ENCODE measurements at places on chromosomes 11 and 22. TPM values are rescaled to one million over a fixed set of nuclear protein-coding genes. Genes with fewer than 3 reads are reported as not detected.

GRCh38 chr11:74581954-74582547 is 10.3 kb upstream of the POLD3 start:
- DNase-seq: no peak

GRCh38 chr22:27537501-27537900 is 264.1 kb downstream of the MN1 start:
- DNase-seq: no peak

DNA sequence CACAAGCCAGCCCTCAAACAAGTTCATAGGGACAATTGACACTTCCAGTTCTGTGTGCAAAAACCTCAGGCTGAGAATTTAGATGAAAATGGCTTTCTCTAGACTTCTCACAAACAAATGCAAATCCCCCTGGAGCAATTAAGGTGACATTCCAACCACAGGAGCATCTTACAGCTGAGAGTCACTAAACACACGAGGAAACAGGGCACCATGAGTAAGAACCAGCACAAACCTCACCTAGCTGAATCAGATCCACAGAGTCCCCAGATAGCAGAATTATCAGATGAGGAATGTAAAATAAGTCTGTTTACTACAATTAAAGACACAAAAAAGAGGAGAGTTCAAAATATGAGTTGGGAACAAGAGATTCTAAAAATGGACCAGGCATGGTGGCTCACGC is 51.5 kb downstream of the RTL6 start:
- DNase-seq: no peak

GRCh38 chr11:122563761-122564160 is 91.8 kb upstream of the UBASH3B start:
- no peak for DNase-seq

- DNase-seq: no peak
Measured at GRCh38 chr11:20363149-20363499, 390 bp upstream of the HTATIP2 start.

DNA sequence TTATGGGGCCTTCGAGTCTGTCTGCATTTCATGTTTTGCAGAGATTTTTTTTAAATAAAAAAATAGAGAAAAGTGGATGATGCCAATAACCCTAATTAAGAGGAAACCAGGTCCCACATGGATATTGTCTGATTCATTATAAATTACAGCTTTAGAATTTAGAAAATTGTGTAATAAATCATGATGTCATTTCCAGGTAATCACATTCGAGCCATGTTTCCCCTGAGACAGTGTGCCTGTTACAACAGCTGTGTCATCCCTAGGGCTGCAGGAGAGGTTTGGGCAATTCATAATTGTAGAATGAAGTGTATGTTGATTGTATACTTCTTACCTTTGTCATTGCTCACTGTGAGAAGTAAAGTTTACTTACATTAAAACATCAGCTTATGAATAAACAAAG is 38.3 kb downstream of the NCAM1 start:
- no peak for DNase-seq

DNA sequence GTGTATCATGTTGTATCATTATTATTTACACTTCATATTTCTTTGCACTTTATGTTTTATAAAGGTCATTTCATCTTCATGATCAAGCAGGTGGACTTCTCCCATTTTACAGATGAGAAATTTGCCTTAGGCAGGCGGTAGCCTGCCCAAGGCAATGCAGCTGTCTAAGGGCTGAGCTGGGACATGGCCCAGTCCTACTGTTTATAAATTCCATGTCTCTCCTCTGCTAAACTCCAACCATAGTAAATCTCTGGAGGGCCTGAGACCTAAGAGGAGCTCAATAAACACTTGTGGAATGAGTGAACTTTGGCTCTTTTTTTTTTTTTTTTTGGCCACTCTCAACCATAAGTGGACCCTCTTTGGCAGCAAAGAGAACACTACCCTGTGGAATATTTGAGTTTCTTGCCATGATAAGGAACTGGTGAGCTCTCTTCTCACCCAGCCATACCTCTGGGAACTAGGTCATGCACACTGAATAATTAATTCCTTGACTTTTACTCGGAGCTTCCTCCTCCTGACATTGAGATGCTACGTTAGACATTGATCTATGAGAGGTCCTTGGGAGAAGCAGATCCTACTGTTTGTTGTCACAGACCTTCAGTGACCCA is 29.9 kb downstream of the MICAL2 start:
- no peak for DNase-seq

DNA sequence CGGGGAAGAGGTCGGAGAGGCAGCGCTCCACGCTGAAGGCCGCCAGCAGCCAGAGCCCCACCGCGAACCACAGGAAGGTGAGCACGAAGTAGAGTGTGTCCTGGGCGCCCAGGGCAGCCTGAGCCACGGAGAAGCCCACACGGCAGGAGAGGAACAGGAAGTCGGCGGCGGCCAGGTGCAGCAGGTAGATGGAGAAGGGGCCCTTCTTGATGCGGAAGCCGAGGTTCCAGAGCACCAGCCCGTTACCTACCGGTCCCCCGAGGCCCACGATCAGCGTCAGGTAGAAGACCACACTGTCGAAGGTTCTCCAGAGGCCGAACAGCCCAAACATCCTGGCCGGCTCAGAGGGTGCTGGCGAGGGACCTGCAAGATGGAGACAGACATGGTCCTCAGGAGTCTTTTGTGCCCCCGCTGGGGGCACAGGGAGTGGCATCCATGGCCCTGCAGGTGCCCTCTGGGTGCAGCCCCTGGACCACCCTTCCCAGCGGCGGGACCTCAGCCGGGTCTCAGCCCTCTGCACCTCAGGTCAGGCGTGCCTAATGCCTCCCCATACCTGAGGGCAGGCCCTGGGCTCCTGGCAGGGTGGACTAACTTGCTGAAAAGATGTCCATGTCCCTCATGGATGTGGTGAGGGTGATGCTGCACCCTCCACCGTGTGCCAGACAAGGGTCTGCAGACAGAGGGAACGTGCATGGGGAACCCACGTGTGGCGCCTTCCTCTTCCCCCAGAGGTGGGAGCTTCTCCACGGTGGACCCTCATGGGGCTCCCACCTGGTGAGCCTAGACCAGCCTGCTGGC is at the start of gene MRGPRG:
Gene MRGPRG (minus strand): TSS at position 331 of the 798 bp plus-strand sequence. CDS start 0 bp downstream, at position 331.
- DNase-seq: no peak

- DNase-seq: no peak
Measured at GRCh38 chr11:36509201-36509639, 852 bp downstream of the TRAF6 start.

DNA sequence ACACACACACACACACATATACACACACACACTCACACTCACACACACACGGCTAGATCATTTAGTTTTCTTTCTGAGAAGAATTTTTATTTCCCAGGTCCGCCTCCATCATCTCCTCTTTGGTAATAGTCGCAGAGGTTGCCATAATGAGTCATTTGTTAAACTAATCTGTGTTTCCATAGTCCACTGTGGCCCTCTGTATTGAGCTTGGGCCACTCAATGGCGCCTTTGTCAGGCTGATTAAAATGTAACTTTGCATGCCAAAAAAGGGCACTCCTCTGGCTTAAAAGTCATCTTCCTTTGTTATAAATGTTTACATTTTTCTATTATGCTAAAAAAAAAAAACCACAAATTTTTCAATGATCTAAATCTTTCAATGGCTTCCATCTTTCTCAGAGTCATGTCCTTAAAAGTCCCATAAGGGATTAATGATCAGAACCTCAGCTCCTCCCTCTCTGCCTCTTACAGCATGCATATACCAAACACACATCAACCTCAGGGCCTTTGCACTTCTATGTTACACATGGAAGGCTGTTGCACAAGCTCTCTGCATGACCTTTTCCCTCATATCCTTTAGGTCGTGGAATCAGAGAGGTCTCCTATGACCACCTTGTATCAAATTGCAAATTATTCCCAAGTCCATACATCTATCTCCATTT is 35.3 kb downstream of the EHF start:
- no peak for DNase-seq

GRCh38 chr22:50526834-50527801 is 1.7 kb upstream of the SCO2 start:
- peak; percentile 69 for DNase-seq

DNA sequence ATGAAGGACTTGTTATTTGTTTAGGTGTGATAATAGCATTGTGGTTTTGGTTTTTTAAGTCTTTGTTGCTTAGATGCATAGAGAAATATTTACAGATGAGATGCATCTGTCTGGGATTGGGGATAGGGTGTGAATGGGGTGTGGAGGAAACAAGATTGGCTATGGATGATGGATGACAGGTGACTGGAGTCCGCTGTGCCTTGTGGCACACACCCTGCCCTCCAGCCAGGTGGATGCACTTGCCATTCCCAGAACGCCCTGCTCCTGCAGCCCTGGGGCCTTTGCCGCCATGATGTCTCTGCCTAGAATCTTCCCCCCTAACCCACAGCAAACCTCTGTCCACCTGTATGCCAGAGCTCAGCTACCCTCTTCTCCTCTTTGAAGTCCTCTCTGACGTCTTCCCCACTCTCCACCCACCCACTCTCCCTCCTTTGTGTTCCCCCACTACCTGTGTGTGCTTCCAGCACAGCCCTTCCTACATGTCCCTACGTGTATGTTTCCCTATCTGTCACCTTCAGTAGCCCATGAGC is 54.7 kb downstream of the WNT11 start:
- DNase-seq: no peak

AIFM3 gene
- total RNA-seq: 0.23 TPM

OR4C16 gene
- total RNA-seq: not detected

DBX1 gene
- not detected for total RNA-seq

WBP2NL gene
- 2.0 TPM for total RNA-seq

Measured in activated CD4-positive, alpha-beta memory T cell treated with anti-CD3 and anti-CD28 coated beads, Interleukin-2, amount 10 ng/mL, durations not matched to agents 7 days and 5 days (primary cell).